Hematopoietic multipotent progenitor cell treated with erythropoietin and hydrocortisone succinate and interleukin-3 and kit ligand, for 17 days (in vitro differentiated cells): ENCODE measurements at places on chromosomes 3 and 15.
A peak's percentile ranks its signal among the peaks of the same experiment; 100 is the strongest.

DNA sequence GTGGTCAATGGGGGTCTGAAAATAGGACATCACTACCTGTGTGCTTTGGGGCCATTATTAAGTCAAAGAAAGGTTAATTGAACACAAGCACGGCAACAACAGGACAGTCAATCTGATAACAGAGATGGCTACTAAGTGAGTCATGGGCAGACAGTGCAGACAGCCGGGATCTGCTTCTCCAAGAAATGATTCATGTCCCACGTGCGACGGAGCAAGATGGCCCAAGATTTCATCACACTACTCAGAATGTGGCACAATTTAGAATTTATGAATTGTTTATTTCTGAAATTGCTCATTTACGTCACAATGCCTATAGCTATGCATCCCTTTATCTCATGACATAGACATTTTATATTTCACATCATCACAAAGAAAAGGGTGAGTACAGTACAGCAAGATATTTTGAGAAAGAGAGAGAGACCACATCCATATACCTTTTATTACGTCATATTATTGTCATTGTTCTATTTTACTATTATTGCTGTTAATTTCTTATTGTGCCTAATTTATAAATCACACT is 770.6 kb upstream of the NR2F2 start:
- DNase-seq, result no peak

DNA sequence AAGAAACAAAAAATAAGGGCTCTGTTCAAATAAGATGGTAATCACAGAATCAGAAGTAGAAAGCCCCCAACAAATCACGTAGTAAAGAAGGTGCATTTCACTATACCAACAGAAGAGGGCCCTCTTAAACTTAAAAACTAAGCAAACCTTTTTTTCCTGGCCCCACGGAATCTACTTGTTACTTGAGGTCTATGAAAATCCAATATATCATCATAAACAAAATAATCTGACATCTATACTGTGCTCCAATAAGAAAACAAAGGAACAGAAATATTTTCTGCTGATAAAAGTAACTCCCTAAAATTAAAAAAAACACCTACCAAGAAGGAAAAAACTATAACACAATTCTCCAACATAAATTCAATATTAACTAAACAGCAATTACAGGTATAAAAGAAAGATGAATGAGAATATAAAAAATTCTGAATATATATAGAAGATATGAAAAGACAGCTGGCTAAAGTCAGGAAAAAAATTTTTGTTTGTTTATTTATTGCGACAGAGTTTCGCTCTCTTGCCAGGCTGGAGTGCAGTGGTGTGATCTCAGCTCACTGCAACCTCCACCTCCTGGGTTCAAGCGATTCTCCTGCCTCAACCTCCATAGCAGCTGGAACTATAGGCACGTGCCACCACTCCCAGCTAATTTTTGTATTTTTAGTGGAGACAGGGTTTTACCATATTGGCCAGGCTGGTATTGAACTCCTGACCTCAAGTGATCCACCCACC is 81.8 kb downstream of the CLASP2 start:
- DNase-seq, result peak; percentile 9

- DNase-seq, result no peak
Observed at GRCh38 chr3:18208091-18208490, 217.0 kb downstream of the SATB1 start.

GRCh38 chr15:91620229-91620628 is 233.3 kb upstream of the SLCO3A1 start:
- DNase-seq, result no peak

- DNase-seq, result no peak
Observed at GRCh38 chr3:71120012-71120411, 463.5 kb downstream of the FOXP1 start.

DNA sequence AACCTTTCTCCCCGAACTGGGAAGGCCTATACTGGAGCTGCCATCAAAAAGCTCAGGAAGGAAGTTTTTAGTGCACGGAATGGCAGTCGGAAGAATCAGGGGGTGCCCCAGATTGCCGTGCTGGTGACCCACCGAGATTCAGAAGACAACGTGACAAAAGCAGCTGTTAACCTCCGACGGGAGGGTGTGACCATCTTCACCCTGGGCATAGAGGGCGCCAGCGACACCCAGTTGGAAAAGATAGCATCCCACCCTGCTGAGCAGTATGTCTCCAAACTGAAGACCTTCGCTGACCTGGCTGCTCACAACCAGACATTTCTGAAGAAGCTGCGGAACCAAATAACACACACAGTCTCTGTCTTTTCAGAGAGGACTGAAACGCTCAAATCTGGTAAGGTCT is 48.2 kb downstream of the COL6A6 start:
- no peak for DNase-seq

GRCh38 chr3:187359798-187360486 is 8.2 kb upstream of the RTP4 start:
- DNase-seq, result no peak

GRCh38 chr3:116981089-116981488 is 271.5 kb downstream of the TUSC7 start:
- DNase-seq, result no peak

GRCh38 chr15:64455961-64456371 is 4.4 kb upstream of the ZNF609 start:
- DNase-seq, result no peak

DNA sequence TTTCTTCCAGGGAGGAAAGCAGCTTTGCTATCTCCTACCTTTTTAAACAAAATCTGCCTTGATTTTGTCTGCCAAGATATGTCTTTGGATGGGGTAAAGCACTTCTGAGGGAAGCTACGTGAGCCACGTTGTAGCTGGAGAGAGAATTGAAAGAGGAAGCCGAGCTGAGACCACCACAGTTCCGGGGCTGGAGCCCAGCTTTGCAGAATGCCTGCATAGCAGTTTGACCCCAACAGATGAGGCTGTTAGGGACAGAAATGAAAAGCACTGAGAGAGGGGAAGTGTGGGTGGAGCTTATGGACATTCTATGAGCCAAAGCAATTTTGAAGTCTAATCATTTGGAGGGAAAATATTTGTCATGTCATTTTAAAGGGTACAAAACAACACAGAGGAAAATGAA is 45.4 kb downstream of the LIPC start:
- DNase-seq, result no peak

- no peak for DNase-seq
Observed at GRCh38 chr3:65712140-65712539, 326.6 kb downstream of the MAGI1 start.

DNA sequence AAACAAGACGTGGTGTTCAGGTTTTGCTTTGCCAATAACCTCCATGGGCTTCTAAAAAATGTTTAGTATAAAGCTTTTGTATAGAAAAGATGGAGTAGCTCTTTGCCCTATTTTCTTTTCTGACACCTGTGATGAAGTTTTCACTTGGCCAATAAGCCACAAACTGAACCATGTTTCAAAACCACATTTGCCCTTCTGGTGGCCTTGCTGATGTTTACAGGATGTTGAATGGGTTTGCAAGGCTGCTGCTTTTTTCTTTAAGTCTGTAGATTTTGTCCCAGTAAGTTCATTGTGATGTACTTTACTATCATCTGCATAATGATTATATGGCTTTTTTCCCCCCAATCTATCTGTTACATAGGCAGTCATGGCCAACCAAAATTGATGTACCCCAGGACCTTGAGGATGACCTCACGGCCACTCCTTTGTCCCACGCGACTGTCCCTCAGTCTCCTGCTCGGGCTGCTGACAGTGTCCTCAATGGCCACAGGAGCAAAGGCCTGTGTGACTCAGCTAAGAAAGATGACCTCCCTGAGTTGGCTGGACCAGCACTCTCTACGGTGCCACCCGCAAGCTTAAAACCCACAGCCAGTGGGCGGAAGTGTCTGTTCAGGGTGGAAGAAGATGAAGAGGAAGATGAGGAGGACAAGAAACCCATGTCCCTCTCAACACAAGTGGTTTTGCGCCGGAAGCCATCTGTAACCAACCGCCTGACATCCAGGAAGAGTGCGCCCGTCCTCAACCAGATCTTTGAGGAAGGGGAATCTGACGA is 60.8 kb downstream of the SNRK start:
- no peak for DNase-seq

GRCh38 chr15:93141371-93141794 is 52.4 kb upstream of the RGMA start:
- DNase-seq, result no peak

DNA sequence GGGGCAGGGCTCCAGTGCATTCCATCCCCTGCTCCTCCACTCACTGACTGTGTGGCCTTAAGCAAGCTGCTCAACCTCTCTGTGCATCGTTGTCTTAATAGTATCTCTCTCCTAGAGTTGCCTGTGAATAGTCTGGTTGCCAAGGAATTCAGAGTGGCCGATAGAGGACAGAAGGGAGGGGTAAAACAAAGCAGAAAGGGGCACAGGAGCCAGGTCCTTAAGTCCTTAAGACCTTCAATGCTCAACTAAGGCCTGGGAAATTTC is 13.7 kb upstream of the CYP11A1 start:
- no peak for DNase-seq

DNA sequence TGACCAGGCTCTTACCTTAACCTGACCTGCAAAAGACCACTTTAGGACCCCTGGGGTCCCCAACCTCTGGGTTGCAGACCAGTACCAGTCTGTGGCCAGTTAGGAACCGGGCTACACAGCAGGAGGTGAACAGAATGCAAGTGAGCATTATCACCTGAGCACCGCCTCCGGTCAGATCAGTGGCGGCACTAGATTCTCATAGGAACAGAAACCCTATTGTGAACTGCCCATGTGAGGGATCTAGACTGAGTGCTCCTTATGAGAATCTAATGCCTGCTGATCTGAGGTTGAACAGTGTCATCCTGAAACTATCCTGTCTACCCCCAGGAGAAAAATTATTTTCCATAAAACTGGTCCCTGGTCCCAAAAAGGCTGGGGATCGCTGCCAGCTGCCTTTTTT is 20.3 kb downstream of the CHP1 start:
- no peak for DNase-seq

DNA sequence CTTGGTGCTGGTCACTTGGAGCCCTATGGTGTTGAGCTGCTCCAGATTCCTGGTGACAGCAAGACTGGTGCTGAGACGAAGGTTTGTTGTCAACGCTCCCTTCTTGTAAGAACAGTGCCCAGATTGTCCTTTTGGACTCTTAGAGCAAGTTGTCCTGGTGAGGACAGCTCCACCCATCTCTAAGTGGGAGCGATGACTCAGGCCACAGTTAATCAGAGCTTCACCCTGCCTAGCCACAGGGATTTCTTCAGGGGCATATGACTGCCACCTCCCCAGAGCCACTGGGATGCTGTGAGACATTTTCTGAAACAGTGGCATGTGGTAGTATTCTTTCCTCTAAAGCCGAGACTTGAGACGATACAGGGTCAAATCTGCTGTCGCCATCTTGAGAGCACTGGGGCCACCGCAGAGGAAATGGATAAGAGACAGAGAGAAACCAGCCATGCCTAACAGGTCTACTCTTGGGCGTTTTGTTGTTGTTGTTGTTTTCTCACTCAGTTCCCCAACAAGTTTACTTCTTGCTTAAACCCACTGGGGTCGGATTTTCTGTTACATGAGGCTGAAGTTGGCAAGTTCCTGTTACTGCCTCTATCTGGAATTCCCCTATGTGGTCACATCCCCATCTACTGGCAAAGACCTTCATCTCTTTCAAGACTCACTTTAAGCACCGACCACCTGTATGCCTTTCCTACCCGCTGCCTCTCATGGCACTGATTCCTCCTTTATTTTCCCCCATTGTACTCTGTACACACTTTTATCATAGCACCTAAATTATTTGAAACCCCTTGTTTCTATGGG is 16.0 kb upstream of the PCOLCE2 start:
- DNase-seq, result no peak

DNA sequence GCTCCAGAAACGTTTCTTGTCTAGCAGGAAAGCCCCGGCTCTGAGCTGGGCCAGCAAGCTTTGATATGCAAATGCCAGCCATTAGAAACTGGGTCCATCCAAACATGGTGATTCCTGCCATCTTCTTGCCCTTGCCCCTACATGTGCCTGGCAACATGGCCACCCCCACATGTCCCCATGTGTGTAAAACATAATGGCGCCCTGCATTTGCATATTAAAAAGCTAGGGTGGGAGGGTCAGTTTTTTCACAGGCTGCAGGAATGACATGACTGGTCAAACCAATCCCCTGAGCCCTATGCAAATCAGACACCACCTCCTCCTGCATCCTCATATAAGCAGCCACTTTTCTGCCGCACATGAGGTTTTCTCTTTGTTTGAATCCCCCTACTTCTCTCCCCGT is 21.2 kb downstream of the GPR156 start:
- no peak for DNase-seq

- no peak for DNase-seq
Observed at GRCh38 chr3:114404590-114404989, 110.8 kb downstream of the TIGIT start.

GRCh38 chr15:52238149-52238548 is 47.0 kb upstream of the GNB5 start:
- DNase-seq, result no peak

DNA sequence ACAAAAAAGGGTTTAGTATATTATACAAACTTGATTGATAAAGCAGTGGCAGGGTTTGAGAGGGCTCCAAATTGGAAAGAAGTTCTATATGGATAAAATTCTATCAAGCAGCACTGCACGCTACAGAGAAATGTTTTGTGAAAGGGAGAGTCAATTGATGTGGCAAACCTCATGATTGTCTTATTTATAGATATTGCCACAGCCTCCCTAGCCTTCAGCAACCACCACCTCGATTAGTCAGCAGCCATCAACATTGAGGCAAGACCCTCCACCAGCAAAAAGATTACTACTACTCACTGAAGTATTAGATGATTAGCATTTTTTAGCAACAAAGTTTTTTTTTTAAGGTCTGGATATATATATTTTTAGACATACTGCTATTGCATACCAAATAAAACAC is 296.7 kb downstream of the CHST2 start:
- DNase-seq, result no peak

DNA sequence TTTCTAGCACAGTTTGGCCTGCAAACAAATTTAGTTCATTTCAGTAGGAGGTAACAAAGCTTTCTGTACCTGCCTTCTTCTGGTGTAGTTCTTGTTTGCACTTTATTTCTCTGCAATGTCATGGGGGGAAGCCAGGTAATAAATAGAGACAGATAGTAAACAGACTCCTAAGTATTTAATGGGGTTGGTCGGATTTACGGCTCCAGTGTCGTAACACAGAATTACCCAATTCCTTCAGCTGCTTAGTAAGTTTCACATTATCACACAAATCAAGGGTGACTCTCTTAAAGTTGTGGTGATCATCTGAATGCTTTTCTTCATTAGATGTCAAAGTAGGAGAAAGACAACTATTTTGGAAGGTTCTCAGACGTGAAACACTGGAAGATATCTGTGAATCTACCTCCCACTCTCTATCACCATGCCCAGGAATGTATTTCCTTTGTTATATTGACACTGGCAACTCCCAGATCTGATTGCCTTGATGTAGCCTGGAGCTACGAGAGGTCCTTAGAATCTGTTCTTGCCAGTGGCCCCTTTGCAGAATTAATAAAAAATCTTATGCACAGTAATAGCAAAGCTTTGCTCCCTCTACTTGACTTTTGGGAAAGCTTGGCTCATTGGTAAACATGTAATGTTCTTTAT is 25.0 kb upstream of the TMC3 start:
- DNase-seq, result no peak
